ENCODE measurements at places on chromosomes 13 and 19.

- no peak for DNase-seq
These were observed 4.0 kb upstream of the FTL start for GRCh38 chr19:48961051-48961649.

GRCh38 chr13:23600534-23600933 is 30.3 kb downstream of the TNFRSF19 start:
- no peak for DNase-seq

DNA sequence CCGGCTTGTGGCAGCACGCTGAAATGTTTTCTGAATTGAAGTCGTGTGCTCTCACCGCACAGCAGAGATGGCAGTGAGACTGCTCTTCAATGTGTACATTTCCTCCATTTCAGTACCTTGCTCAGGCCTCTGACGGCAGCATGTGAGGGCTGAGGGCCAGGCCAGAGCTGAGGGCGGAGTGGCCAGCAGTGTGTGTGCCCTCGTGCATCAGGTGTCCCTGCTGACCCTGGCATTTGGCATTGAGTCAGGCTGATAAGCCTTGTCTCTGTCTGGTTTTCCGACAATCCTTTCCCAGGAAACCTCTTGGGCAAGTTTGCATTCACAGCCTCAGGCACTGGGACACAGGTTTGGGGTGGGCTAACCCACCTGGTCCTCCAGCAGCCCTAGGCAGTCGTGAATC is 62.3 kb downstream of the EFNB2 start:
- no peak for DNase-seq

GRCh38 chr13:51856027-51856736 is 5.6 kb upstream of the CCDC70 start:
- DNase-seq = no peak

DNA sequence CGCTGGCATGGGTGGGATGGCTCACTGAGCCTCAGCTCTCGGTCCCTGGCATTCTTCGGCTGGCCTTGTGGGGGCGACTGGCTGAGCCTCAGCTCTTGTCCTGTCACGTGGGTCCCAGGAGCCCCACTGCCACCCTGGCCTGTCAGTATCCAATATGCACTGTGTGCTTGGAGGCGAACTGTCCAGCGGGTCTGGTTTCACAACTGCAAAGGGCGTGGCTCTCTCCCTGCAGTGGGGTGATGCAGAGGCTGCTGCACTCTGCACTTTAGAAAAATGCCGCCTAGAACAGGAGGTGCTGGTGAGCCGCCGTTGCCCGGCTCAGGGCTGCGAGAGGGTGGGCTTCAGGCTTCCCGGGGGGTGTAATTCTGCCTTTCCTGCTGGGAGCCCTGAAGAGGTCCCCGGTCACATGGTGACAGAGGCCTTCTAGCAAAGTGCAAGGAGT is 17.0 kb upstream of the TMEM255B start:
- peak; percentile 94 for DNase-seq

DNA sequence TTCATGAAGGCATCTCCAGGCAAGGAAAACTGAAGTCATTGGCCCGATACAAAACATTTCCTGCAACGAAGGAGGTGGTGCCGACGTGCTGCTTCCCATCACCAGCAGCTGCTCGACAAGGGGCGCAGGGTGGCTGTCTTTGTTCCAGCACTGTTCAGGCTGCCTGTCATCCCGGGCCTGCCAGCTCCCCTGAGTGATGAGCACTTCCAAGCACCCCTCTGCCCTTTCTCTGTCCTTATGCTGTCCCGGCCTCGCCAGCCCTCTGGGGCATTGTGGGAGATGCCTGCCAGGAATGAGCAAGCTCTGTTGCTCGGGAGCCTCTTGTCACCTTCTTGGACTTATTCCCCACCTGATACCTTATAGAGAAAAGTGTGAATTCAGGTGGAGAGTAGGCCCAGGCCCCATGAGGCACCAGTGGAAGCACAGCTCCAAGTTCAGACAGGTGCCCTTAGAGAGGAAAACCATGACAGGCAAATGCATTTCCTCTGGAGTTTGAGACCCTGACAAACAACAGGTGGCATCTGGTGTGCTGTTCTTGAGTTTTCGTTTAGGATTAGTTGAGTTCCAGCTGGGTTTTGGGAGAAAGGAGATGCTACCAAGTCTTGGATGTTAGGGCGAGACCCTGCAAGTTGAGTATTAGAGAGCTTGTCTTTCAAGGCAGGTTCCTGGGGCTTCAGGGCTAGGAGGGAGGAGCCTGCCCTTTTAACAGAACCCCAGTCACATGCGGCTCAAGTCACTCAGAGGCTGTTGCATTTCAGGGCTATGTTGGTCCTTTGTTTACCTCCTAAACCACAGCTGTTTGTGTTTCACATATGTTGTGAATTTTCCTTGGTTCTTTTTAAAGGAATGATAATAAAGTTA is 21.4 kb downstream of the BBC3 start:
- no peak for DNase-seq

DNA sequence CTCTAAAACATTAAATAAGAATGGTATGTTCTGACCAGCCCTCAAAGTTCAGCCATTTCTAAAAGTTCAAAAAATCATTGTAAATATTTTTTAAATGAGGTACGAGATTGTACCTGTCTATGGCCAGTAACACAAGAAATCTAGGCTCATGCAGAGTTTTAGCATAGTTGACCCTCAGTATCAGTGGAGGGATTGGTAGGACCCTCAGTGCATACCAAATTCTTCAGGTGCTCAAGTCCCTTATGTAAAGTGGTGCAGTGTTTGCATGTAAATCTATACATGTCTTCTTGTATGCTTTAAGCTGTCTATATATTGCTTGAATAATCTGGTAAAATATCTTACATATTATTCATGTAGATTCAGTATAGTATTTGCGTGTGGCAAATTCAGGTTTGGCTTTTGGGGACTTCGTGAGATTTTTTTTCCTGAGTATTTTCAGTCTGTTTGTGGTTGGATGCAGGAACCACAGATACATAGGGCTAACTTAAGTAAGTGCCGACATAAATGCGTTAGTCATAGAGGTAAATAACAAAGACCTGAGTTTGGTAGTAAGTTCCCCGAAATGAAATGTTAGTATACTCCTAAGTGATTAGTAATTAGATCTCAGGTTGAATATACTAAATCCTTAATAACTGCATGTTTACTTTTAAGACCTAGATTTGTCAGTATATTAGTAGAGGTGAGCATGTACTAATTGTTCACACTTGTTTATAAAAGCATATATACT is 7.8 kb downstream of the MIR17HG start:
- no peak for DNase-seq

- DNase-seq = no peak
These were observed 38.8 kb downstream of the RCBTB1 start for GRCh38 chr13:49546561-49546960.

GRCh38 chr13:29917650-29918049 is 67.2 kb upstream of the UBL3 start:
- no peak for DNase-seq

GRCh38 chr19:1592024-1592754 is 476 bp downstream of the MBD3 start:
- DNase-seq = peak; percentile 68

- DNase-seq = no peak
These were observed 22.1 kb downstream of the ADPRHL1 start for GRCh38 chr13:113431171-113431570.

- no peak for DNase-seq
These were observed 1.8 kb downstream of the ZNF114 start for GRCh38 chr19:48271531-48272151.

- no peak for DNase-seq
These were observed 12.6 kb downstream of the DPY19L3 start for GRCh38 chr19:32418155-32418554.

- peak; percentile 35 for DNase-seq
These were observed 62.1 kb downstream of the KLF2 start for GRCh38 chr19:16386619-16387240.

DNA sequence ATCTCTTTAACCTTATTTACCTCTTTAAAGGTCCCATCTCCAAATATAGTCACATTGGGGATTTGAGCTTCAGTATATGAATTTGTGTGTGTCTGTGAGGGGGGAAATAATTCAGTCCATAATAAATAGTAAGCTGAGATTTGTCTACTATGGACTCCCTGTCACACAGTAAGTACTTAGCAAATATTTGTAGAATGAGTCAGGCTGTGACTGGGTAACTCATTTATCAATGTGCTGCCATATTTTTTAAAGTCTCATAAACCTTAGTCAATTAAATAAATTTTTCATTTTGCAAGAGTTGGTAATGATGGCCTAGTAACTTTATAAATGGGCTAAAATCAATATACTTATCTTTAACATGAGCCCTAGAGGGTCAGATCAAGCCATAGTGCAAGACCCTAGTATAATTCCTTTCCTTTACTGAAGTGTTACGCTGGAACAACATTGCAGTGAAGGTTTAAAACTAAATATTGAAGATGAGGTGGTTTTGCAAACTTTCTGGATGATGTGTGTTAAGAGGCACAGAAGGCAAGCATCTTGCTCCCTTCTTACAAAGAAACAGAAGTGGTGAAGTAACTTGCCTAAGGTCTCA is 305.1 kb downstream of the KCNRG start:
- DNase-seq = peak; percentile 46

DNA sequence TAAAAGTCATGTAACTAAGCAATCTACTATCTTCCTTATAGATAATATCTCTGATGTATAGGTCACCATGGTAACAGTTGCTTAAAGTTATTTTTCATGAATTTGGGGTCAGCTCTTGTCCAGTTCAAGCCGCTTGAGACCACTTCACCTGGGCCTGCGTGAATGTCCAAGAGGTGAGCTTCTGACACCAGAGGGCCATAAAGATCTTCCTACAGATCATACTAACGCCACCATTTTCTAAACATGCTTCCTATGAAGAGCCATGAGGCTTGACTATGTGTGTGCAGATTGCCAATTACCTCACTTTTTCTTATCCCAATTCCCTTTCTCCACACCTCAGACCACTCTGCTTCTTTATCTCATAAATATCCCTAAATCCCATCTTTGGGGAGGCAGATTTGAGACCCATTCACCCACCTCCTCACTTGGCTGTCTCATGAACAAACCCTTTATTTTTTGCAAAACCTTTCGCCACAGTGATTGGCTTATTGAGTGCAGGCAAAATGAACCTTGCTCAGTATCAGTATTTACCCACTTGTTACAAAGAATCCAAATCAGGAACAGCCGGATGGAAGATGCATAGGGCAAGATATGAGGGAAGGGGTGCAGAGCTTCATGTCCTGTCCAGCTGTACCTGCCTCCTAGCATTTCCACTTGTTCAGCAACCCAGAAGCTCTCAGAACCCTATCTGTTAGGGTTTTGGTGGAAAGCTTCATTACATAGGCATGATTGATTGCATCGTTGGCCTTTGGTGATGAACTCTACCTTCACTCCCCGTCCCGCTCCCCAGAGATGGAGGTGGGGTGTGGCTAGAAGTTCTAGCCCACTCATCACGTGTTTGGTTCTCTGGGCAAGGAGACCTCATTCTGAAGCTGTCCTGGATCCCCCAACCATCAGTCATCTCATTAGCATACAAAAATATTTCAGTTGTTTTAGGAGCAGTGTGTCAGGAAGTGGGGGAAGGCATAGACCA is 34.2 kb downstream of the FAM187B start:
- no peak for DNase-seq

- DNase-seq = no peak
These were observed 189.5 kb downstream of the SLITRK1 start for GRCh38 chr13:83692800-83693199.

GRCh38 chr13:41159174-41159573 is 26.6 kb upstream of the KBTBD6 start:
- no peak for DNase-seq

DNA sequence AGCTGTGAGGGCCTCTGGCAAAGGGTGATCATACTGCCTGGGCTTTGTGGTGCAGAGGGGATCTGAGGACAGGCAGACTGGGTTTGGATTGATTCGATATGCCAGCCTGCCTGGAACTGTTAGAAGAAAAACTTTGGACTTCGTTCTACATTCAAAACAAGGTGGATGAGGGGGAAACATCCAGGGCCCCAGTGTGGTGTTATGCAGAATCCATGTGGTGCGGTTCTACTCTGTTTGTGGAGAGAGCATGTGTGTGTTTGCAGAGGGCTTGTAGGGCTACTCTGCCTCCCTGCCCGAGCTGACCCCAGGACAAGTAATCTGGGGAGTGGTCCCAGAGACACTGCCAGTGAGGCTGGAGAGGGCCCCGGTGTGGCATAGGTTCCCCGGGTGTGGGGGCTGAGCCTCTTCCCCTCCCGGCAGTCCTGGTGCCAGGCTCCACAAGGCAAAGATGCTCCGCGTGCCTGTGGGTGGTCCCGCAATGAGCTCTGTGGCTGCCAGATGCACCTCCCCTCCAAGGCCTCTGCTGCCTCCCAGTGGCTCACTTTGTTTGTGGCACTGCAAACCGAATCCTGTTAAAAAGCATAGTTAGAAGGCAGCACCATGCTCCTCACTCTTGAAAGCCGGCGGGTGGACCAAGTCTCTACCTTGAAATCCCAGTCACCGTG is 22.3 kb upstream of the TFDP1 start:
- DNase-seq = peak; percentile 73

GRCh38 chr19:1366899-1367870 is 16.5 kb upstream of the NDUFS7 start:
- DNase-seq = no peak

DNA sequence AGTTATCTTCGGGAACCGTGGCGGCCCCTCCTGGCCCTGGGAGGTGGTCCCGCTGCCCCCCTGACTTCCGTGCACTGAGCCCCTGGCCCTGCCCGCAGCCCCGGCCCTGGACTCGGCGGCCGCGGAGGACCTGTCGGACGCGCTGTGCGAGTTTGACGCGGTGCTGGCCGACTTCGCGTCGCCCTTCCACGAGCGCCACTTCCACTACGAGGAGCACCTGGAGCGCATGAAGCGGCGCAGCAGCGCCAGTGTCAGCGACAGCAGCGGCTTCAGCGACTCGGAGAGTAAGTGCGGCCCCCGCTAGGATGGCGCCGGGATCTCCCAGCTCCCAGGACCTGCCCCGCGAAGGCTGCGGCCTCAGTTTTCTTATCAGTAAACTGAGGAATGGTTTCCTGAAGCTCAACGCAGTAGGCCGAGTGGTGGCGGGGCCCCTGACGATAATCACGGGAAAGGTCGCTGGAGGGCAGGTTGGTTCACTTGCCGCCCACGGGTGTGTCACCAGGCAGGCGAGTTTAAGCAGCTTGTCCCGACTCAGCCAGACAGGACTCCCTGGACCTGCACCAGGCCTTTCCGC is 924 bp downstream of the RGCC start:
- peak; percentile 46 for DNase-seq

DNA sequence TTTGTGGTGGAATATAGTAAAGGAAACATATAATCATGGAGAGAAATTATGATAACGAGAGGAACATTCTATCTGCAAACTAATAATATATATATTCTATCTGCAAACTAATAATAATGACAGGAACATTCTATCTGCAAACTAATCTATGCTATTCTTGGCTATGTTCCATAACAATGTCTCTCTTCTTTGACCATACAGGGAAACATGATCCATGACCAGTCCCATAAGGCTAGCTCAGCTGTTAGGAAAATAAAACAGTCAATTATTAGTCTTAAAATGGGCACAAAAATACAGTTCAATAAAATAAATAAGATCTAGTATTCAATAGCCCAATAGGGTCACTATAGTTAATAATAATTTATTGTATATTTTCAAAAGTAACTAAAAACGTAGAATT is 707.8 kb upstream of the PCDH20 start:
- no peak for DNase-seq

Data from SW480 (cell line).